Bladder microvascular endothelial cell (primary cell): ENCODE measurements at places on chromosomes 2 and 18. TPM values are rescaled to one million over a fixed set of nuclear protein-coding genes. Genes with fewer than 3 reads are reported as not detected.

The NT5C1B gene
- total RNA-seq: not detected in 2 replicates

The TSPYL6 gene
- total RNA-seq: not detected in 2 replicates

The ERICH2 gene
- total RNA-seq: not detected in 2 replicates

The CLHC1 gene
- 2.4 and 7.7 TPM in 2 replicates for total RNA-seq

The AKAIN1 gene
- total RNA-seq: not detected in 2 replicates

The NT5DC4 gene
- not detected in 2 replicates for total RNA-seq

The TPO gene
- 0.32 TPM in 1 of 2 replicates, not detected in the other for total RNA-seq

The MC5R gene
- not detected in 2 replicates for total RNA-seq

The VRK2 gene
- total RNA-seq: 29.1 and 34.2 TPM in 2 replicates

The IL36G gene
- total RNA-seq: not detected in 2 replicates

The KCNJ3 gene
- total RNA-seq: not detected in 2 replicates
